ENCODE measurements at places on chromosomes 5 and 9. TPM values are rescaled to one million over a fixed set of nuclear protein-coding genes. Genes with fewer than 3 reads are reported as not detected.
A peak's percentile ranks its signal among the peaks of the same experiment; 100 is the strongest.

DNA sequence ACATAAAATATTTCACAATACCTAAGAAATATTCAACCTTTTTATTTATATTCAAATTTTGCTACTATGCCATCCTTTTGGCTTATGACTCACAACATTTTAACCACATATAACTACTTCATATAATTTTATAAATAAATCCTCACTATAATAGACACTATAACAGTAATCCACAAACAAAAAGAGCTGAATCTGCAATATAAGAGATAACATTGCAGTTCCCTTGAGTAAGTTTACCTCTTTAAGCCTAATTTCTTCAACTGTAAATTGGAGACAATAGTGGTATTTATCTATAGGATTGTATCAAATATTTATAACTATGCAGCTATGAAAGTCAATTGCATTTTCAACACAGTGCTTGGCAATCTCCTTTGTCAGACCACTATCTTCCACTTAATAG lies 1084.5 kb downstream of the NR2F1-AS1 start:
- no peak for DNase-seq

DNA sequence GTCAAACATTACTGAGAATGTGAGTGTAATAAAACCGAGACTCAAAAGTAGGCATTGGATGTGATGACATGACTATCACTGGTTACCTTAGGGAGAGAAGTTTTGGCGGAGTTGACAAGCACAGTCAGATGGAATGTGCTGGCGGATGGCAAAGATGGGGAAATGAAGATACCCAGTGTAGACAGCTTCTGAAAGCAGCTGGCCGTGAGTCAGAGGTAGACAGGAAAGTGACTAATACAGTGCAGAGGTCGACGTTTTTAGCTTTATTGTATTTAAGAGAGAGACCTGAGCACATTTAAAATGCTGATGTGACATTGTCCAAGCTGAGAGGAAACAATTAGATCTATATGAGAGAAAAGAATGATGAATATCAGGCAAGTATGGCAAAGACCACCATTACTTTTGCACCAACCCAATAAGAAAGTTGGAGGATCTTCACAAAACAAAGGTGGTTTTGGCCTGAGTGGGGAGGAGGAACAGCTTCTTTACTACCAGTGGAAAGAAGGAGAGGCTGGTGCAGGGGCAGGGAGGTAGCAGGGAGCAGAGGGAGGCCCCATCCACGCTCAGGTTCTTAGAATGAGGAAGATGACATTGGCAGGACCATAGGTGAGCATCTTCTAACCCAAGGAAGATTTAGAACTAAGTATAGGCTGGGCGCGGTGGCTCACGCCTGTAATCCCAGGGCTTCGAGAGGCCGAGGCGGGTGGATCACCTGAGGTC lies 36.7 kb upstream of the KCNIP1 start:
- DNase-seq, result peak; percentile 76

The PKD2L2 gene
- not detected for total RNA-seq

DNA sequence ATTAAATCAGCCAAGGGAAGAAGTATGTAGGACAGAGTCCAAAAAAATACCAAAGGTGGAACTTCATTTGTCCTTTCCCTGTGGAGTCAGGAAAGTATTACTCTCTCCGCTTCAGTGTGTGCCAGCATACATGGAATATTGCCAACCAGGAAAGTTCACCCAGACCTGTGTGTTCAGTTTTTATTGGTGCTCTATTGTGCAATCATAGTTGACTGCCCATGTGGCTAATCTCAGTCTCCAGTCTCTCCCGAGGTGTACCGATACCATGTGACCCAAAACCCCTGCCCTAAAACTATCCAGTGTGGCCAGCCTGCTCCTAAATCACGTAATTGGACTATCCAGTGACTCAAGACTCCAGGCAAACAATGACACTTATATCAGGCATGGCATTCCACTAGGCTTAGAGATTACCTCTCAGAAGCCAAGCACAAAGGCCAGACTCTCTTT lies 38.8 kb downstream of the NFX1 start:
- DNase-seq, result peak; percentile 36

GRCh38 chr9:20357037-20357432 lies 265.3 kb downstream of the MLLT3 start:
- no peak for DNase-seq

GRCh38 chr5:109877670-109878045 lies 187.9 kb downstream of the MAN2A1 start:
- DNase-seq, result no peak

The MAT2B gene
- 97.6 TPM for total RNA-seq

- DNase-seq, result no peak
Observed at GRCh38 chr9:76827296-76828080, 63.2 kb downstream of the PCA3 start.
